ENCODE measurements at places on chromosomes 1 and 21.

DNA sequence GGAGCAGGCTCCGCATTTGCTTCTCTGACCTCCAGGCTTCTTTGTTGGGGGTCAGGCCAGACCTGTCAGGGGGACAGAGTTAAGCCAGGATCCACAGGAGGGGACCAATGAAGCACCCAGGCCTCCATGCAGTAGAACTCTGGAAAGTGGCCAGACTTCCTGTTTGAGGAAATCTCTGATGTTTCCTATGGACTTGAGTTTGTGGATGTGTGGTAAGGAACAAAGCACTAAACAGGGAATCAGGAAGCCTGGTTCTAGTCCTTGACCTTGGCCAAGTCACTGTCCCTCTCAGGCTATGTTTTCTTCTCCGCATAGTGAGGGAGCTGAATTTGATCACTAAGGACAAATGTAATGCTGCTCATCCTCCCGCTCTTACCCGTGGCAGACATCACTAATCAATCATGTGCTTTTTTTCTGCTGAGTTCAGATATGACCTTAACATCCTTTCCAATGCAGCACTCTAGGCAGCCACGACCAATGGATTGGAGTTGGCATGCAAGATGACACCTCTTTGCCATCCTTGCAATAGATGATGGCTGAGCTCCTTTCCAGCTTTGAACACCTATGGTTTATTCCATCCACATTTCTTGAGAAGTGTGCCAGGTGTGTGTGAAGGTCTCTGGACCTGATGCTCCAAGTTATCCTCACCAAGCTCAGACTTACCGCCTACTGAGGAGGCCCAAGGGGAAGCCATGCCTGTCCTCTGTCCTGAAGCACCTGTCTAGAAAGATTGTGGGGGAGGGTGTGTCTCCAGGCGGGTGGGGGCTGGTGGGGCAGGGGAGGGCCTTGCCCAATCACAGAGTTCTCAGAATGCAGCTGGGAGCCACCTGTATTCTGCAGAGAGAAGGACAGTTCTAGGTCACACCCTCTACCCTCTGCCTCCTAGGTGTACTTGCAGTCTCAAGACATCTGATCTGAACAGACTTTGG lies 9.9 kb downstream of the SH2D2A start:
- DNase-seq, result no peak

DNA sequence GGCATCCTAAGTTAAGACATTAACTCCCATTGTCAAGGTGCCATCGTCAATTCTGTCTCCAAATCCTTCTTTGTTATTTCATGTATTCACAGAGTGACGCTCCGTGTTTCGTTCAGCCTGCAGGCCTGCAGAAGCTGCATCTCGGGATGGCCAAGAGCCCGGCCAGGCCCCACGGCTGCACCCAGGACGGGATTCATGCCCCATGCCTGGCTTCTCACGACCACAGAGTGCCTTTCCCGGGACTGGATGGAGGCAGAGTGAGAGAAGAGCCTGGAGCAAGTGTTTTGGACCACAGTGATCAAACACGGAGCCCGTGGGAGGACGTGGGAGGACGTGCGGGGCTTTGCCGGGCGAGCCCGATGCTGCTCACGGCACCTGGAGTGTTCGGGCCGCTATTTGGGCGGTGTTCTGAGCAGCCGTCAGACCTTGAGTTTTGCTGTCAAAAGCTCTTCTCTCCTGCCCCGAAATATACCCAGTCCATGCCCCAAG lies 56.8 kb downstream of the COL6A1 start:
- DNase-seq, result no peak

DNA sequence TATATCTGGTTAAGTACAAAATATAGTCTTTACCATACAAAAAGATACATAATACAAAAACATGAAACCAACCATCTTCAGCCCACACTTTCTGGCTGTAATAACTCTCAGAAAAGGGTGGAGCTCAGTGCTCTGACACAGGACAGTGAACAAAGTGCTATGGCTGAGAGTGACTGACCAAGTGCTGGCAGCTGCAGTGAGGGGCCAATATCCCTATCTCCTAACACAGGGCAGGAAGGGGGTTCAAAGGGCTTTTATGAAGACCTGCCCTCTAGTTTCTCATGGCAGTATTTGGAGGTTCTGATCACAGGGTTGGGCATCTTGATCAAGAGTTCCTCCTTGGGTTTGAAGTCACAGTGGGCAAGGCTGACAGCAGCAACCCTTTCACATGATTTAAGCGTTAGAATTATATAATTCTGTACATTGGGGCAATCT lies 3.9 kb downstream of the TXNIP start:
- peak; percentile 44 for DNase-seq

GRCh38 chr1:20982316-20982715 lies 194.4 kb downstream of the EIF4G3 start:
- no peak for DNase-seq

GRCh38 chr21:14265023-14265422 lies 49.1 kb downstream of the RBM11 start:
- no peak for DNase-seq
